T-helper 9 cell (primary cell): ENCODE measurements at places on chromosomes 12 and 14.

DNA sequence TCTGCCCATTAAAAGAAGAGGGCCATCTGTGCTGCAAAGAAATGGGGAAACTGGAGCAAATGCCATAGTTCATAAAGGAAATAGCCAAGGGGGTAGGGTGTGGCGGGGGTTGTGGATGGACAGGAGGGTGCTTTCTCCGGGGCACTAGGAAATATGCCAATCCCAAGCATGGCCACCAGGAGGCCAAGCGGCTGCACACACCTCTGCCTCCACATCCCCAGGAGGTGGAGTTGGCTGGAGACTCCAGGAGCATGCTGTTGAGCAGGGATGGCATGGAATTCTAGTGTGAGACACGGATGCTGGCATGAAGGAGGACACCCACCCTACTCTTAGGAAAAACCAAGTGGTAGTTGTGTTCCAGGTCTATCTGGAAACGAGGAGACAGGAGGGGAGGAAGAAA is 25.2 kb downstream of the NID2 start:
- DNase-seq = peak; percentile 40

DNA sequence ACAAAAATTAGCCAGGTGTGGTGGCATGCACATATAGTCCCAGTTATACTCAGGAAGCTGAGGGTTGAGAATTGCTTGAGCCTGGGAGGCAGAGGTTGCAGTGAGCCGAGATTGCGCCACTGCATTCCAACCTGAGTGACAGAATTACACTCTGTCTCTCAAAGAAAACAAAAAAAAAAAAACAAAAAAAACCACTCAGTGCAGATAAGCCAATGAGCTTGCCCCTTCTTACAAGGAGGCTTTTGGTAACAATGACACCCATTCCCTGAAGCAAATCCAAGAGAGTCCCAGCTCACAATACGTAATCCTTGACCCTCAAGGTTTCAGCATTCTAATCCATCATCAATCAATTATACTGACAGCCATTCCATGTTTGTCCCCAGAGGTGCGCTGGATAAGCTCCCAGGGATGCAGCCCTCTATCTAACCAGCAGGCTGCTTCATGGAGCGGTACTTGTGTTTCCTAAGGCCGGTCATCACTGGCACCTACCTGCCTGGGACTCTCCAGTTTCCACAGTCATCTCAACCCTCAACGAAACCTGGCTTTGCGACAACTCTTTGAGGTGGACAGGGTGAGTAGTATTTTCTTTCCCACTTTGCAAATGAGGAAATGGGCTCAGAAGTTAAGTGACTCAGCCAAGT is 12.4 kb downstream of the GCN1 start:
- DNase-seq = no peak

- DNase-seq = no peak
Observed at GRCh38 chr14:24280797-24281460, 9.5 kb upstream of the RABGGTA start.

GRCh38 chr12:127278351-127278750 is 988.6 kb upstream of the TMEM132C start:
- no peak for DNase-seq

GRCh38 chr12:106358396-106359241 is 1.1 kb downstream of the POLR3B start:
- DNase-seq = no peak

DNA sequence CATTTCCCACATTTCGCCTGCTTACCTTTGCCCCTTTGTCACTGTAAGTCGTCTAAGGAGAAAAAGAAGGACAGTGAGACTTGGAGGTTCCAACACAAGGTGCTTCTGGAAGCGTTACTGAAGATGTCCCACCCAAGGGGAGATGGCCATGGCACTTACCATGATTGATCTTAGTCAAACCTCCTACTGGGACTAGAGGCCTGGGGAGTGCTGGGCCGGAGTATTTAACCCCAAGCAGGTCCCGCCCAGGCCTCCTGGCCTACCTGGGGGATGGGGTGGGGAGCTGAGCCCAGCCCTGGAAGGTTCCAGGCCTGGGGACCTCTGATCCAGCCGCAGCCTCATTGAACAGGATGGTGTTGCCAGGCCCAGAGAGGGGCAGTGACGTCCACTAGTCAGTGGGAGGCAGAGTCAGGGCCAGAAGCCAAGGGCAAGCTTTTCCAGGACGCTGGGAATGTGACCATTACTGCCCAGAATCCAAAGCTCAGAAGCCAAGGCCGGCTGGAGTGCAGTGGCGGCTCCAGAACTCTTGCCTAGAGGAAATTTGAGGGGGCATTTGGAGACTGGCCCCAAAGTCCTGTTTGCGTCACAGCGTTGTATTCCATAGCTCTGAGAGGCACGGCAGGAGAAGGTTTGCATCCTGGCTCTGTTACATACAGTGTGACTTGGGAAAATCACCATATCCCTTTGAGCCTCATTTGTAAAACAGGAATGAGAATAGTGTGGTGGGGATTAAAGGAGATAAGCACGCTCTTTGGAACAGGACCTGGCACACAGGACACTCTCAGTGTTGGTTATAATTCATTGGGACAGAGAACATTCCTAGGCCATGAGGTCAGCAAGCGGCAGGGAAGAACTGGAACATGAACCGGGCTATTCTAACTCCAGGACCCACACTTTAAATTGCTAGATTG is at the start of gene HPD:
Gene HPD (minus strand): TSS at position 198 of the 911 bp plus-strand sequence. CDS start 36 bp downstream, at position 162.
- no peak for DNase-seq
